ENCODE measurements at places on chromosomes 11 and 22.

DNA sequence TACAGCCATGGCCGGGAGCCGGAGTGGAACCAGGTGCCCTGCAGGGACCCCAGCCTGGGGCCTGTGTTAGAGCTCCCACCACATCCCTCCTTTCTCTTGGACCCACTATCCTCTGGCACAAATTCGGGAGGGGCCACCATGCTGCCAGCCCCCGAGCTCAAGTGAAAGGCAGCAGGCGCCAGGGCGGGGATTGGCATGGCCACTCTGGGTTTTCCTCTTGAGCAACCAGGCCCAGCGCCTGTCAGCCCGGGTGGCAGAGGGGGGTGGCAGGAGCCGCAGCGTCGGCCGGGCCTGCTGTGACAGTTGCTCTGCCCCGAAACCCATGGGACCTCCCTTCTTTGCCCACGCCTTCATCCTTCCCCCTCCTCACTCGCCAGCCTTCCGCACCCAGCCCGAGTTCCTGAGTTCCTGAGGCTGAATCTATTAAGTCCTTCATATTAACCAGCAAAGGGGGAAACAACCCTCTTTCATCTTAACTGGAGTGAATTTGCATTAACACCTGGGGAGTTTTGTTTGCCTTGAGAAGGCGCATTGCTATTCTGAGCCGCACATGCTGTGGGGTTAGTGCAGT, 16.8 kb upstream of the CABP7 start:
- no peak for DNase-seq

DNA sequence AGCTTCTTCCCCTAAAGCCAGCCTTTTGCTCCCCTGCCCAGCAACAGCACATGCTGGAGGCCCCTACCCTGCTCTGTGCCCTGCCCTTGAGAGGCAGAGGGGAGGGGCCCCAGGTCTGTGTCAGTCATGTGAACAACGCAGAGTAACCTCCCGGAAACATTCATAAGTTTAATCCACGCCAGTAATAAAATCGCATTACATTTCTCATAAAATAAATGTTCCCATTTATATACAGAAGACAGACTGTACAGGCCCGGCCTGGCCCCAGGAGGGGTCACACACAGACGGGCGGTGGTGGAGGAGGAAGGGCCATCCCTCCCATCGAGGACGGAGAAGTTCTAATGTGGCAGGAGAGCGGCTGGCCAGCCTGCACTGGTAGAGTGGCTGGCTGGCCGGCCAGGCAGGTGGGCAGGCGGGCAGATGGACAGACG, 39.5 kb downstream of the LMO1 start:
- DNase-seq, result no peak

DNA sequence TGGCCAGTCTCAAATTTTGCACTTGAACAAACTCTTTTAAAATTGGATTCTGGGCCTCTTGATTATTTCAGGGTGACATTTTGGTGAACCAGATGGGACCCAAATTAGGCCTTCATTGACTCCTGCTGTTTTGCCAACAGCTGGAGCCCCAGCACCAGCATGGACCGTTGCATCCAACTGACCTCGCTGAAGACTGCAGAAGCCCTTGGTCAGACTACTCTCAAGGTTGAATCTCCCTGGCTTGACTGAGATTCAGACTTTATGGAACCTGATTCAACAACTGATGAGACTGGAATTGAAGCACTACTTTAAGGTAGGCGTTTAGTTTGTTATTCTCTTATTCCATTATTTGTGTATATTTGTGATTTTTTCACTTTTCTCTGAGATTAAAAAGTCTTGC, 41.7 kb downstream of the NARS2 start:
- DNase-seq, result no peak

GRCh38 chr11:95788921-95789505, 569 bp downstream of the FAM76B start:
- peak; percentile 56 for DNase-seq

- no peak for DNase-seq
These were observed 17.4 kb upstream of the SLC1A2 start for GRCh38 chr11:35436581-35437250.

DNA sequence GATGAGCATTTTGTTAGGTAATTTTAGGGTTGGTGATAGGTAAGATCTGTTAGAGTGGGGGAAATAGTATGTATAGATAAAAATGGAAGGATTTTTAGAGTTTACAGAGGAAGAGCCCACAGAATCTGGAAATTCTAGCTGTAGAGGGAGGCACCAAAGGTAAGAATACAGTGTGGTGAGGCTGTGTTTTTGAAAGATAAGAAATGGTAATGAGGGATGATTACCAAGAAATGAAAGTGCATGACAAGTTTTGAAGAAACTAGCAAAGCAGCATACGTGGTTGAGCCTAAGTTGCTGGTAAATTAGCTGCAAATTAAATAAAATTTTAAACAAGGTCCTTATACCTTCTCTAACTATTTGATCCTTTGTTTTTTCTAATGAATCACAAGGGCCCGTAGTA, 14.6 kb upstream of the RASSF10 start:
- DNase-seq, result no peak

- no peak for DNase-seq
These were observed 14.8 kb upstream of the RBM4B start for GRCh38 chr11:66692446-66692845.

- no peak for DNase-seq
These were observed 65.4 kb downstream of the LINC01488 start for GRCh38 chr11:69546735-69547370.

DNA sequence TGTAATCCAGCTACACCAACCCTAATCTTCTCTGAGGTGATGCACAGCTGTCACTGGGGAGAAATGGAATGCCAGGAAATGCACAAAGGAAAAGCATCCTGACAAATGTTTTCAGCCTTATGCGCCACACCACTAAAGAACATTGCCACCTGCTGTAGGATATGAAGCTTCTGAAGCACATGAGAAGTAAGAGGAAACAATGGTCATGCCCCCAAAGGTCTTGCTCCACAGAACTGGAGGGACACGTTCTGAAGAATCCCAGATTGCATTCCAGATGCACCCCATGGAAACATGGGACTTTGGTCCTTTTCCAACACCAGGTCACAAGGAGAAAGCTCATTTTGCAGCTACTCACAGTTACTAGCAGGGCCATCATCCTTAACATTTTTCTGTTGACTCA, 48.7 kb upstream of the ZBED5 start:
- DNase-seq, result no peak

- peak; percentile 91 for DNase-seq
These were observed 30.7 kb downstream of the PPP2R1B start for GRCh38 chr11:111735262-111736116.

GRCh38 chr11:23725752-23726151, 771.1 kb upstream of the LUZP2 start:
- DNase-seq, result no peak

- no peak for DNase-seq
These were observed 186.2 kb downstream of the CWF19L2 start for GRCh38 chr11:107271425-107271824.

- no peak for DNase-seq
These were observed 51.7 kb downstream of the PITPNB start for GRCh38 chr22:27867085-27867952.

GRCh38 chr11:67273260-67273990, 7.2 kb downstream of the GRK2 start:
- DNase-seq, result no peak

DNA sequence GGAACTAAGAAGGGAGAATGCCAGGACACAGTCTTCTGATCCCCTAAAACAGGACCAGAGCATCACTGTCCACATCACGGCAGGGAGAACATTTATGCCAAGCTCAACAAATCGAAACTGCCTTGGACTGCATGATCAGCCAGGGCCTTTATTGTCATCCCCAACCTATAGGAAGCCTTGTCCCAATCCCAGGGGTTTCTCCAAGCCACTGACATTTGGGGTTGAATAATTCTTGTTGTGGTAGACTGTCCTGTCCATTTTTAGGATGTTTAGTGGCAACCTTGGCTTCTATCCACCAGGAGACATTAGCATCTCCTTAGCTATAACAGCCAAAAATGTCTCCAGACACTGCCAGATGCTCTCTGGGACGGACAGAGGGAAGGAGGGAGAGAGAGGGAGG, 37.1 kb downstream of the RPL27A start:
- no peak for DNase-seq

DNA sequence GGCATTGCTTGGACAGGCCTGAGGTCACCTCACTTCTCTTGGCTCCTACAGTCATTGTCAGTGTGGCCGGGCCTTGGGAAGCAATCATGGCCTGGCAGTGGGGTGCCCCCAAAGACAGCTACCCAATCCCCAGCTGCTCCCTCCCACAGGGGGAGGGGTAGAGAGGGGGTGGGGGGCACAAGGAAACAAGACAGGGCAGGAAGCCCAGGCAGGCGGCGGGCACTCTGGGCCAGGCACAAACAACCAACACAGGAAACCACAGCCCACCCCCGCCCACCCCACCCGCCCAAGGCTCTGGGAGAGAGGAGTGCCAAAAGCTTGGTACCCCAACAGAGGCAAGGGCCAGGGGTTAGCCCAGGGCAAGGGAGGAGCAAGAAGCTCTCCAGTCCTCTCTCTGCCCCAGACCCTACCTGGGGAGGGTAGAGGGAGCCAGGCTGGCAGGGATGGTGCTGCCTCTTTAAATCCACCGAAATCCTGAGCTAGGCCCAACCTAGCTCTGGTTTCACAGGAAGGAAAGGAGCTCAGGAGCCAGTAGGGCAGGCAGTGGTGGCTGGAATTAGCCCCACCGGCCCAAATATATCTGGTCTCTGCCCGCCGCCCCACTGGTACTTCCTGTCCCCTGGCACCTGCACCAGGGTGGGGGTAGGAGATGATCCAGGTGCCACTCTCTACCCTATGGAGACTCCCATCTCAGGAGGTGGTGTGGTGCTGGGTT, 12.2 kb downstream of the BCL9L start:
- DNase-seq, result no peak

DNA sequence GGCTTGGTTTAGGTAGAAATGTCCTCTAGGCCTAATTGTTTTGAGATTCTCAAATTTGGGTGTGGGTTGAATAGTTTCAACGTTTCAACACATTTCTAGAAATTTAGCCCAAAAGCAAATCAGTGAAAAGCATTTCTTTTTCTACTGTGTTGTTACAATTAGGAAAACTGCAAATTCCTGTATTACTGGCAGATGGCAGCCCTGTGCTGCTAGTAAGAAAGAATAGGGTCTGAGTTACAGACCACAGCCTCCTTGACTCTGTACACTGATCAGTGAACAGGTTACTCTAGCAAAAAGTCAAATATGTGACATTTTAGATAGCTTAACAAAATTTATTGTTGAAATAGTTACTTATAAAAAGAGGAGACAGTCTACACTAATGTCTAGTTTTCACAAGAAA, 703.0 kb downstream of the JRKL start:
- DNase-seq, result no peak

DNA sequence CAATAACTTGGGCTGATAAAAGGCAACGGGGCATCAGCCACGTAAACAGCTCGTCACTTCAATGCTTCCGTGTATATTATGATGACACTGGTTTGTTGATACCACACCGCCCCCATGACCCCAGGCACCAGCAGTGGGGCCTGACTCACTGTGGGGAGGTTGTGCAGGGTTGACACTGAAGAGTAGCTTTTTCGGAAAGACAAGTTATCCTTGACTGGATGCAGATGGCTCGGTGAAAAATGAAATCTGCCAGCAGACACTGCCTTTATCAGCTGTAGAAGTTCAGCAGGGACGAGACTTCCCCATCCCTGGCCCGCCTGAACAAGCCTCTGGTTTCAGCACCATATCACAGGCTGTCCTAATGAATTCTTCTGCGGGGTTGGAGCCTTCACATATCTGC, 55.6 kb downstream of the WT1 start:
- no peak for DNase-seq

DNA sequence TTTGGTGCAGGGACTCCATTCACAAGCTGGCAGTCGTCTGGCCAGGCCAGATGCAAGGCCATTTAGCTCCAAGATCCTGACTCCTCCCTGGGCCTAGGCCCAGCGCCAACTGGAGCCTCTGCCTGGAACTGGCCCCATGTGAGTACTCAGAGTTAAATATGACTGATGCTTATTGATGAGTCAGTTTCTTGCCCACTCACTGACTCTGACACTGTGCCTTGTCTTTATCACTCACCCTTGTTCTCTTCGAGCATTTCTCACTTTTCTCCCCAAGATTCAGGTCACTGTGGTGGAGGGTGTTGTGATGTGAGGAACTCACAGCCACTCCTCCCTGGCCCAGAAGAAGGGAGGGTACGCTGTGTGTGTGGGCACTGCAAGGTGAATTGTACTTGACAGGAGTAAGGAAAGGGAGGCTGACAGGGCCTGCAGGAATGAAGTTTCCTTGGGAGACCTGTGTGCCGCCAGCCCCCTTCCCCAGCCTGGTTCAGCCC, 23.2 kb upstream of the ST3GAL4 start:
- DNase-seq, result peak; percentile 92

- DNase-seq, result peak; percentile 5
These were observed 74.6 kb downstream of the AASDHPPT start for GRCh38 chr11:106152013-106152412.

DNA sequence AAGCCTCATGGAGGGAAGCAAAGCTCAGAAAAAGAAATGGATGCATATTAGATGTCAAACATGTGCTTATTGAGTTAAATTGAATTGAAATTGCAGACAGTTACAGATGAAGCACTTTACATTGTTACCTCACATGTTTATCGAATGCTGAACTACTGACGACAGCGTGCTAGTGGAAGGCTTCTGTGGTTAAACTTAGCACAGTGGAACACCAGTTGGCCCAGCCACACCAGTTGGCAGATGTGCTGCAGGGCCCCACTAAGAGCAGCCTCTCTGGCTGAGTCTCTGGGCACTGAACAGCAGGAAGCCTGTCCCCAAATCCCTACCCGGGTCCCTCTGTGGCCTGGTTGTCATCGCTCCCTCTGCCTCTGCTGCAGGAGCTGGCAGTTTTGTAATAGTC, 242.1 kb downstream of the NTM start:
- no peak for DNase-seq

DNA sequence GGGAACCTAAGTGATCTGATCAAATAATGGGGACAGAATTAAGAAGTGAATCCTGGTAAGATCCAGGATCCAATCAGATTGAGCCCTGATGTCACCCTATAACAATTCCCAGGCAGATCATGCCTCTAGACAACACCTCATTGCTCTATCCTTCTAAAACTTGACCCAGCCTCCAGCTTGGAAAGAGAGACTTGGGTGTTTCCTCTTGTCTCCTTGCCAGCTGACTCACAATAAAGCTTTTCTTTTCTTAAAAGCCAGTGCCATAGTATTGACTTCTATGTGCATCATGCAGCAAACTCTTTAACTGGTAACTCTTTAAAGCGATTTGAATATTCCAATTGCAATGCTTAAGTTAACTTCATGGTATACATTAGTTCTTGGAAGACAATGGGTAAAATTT, 109.6 kb upstream of the CHORDC1 start:
- DNase-seq, result no peak

GRCh38 chr11:2443406-2443805, 908 bp downstream of the TRPM5 start:
- DNase-seq, result no peak
